ENCODE measurements at places on chromosomes 3 and 15.

GRCh38 chr3:30779686-30780287 lies 114.7 kb downstream of the GADL1 start:
- no peak for DNase-seq

- DNase-seq = no peak
Measured at GRCh38 chr3:144774897-144775296, 803.3 kb downstream of the DIPK2A start.

- DNase-seq = no peak
Measured at GRCh38 chr3:41186297-41186696, 13.0 kb upstream of the CTNNB1 start.

GRCh38 chr15:90683371-90683770 lies 33.8 kb upstream of the BLM start:
- DNase-seq = no peak

DNA sequence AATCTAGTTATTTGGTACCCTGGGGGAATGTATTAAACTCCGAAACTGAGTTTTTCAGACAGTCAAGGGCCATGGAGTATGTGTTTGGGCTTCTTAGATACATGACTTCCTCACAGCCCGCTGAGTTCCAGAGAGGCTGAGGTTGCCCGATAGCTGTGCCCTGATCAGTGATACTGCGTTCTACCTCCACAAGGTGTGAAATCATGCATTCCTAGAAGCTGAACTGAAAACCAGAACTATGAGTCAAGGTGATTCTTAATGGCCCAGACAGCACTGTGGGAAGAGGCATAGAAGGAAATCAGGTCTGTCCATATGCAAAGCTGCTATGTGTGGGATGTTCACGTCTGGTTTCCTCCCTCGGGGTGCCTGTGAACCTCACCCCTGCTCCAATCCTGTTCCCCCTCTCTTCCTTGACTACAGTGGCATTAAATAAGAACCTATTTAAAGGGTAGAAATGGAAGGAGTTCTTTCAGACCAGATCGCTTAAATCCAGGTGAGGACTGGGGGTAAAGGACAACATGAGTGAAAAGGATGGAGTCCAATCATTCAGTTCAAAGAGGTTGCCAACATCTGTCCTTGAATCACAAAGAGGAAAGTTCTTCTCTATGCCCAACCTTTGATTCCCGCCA lies 74.3 kb downstream of the MYO1E start:
- no peak for DNase-seq

Measured in activated effector memory CD4-positive, alpha-beta T cell treated with Interleukin-2 at 50 U/mL for 16 hours (primary cell).